ENCODE measurements at places on chromosomes 12 and 14.

- DNase-seq: no peak
Observed at GRCh38 chr12:28865776-28866175, 283.3 kb upstream of the FAR2 start.

DNA sequence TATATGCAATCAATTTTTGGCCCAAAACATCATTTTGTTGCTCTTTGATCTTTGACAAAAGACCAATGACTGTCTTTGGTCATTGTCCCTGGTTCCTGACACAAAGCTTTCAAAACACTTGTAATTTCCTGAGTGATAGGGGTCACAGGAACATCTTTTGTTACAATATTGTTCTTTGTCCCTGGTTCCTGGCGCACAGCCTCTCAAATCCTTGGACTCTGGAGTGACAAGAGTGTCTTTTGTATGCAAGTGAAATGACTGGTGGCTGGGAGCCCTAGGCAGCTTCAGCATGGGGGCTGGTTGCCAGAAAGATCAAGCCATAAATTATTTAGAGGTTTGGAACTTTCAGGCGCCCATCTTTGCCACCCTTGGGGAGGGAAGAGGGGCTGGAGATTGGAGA, 53.9 kb downstream of the DNAH10 start:
- DNase-seq: peak; percentile 64

GRCh38 chr12:124352839-124353238, 57.9 kb downstream of the RFLNA start:
- DNase-seq: no peak

GRCh38 chr12:78290606-78291345, 460.1 kb downstream of the NAV3 start:
- no peak for DNase-seq

DNA sequence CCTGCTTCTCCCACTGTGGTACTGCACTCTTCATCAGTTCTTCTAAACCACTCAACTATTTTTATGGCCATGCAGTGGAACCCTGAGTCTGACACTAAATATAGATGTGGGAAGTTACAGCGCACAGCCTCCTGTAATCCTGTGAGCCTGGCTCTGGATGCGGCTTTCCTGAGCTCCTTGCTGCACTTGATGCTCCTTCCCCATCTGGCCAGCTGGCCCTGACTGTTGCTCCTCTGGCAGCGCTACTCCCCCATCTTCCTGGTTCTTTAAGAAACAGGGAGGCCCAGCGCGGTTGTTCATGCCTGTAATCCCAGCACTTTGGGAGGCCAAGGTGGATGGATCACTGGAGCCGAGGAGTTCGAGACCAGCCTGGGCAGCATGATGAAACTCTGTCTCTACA, 24.6 kb downstream of the IQSEC3 start:
- DNase-seq: no peak

GRCh38 chr12:99054601-99055128, 409.6 kb downstream of the APAF1 start:
- no peak for DNase-seq

DNA sequence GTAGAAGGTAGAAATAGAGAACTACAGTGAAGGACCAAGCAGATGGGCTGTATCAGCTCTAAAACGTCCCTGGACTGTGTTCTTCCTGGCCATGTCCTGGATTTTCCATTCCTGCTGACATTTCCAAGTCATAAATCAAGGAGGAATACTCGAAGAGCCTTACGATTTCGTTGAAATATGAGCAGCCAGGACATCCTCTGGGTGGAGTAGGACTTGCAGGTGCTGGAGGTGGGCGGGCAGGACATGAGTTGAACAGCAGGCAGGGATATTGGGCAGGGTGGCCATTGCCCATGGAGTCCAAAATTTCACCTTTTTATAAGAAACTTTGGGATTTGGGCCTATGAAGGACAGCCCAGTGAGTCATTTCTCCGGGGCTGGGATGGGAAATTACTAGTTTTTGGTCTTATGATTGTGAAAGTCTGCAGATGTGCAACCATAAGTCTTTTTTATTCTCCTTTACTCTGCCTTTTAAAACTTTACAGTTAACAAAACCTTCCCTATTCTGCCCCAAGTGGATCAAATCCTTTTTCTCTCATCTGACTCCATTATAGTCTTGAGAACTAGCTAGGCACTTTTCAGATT, 88.8 kb downstream of the TMX1 start:
- no peak for DNase-seq

- DNase-seq: no peak
Observed at GRCh38 chr12:63064080-63064479, 86.9 kb downstream of the AVPR1A start.

DNA sequence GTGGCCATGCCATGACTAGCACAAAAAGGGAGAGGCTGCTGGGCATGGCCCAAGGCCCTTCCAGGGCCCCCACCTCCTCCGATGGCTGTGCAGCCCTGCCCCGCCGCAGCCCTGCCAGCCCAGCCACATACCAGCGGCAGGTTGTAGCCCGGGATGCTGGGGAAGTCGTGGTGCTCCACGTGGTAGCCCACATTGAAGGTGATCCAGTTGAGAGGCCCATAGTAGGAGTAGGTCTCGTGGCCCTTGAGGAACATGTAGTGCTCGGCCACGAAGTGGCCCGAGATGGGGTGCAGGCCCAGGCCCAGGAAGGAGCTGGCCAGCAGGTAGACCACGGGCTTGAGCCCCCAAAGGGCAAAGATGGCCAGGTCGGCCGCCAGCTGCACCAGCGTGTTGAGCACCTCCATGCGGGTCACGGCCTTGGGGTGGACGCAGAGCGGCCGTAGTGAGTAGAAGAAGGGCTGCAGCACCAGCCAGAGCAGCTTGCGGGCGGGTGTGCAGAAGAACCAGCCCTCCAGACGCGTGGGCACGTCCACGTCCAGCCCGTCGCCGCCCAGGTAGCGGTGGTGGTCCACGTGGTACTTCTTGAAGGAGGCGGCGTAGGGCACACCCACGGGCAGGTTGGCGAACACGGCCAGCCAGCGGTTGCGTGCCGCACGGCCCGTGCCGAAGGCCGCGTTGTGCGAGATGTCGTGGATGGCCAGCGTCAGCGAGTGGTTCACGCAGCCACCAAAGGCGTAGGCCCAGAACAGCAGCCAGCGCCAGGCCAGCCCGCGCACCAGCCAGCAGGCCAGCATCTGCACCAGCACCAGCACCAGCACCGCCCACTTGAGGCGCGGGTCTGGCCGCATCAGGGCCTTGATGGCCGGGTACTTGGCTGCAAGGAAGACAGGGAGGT, 10.4 kb downstream of the DEGS2 start:
- no peak for DNase-seq

DNA sequence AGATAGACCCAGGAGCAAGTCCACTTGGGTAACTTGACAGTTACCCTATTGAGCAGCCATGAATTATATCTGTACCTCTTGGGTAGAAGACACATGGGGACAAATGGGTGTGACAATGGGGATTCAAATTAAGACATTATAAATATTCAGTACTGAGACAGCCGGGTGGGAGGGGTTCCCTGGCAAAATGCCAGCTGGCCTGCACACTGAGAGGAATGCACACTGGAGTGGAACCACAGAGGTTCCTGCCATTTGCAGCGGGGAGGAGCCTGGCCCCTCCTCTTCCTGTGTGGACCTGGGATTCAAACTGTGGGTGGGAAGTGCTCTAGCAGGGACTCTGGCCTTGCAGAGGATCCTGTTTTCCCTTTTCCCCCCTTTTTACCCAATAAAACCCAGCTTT, 118.7 kb upstream of the CDKN3 start:
- DNase-seq: no peak

Data from anterior cingulate cortex (tissue), 58 donors.